ENCODE measurements at places on chromosomes 1 and 21. TPM values are rescaled to one million over a fixed set of nuclear protein-coding genes. Genes with fewer than 3 reads are reported as not detected.

CORT gene
- 0.44 TPM for total RNA-seq

SYPL2 gene
- not detected for total RNA-seq

GPR37L1 gene
- not detected for total RNA-seq

TMEM167B gene
- total RNA-seq: 42.4 TPM

GNAT2 gene
- not detected for total RNA-seq

ATP1A2 gene
- not detected for total RNA-seq

NTNG1 gene
- not detected for total RNA-seq

VCAM1 gene
- not detected for total RNA-seq

All from naive thymus-derived CD8-positive, alpha-beta T cell (primary cell).